ENCODE measurements at places on chromosomes 7 and 10.

DNA sequence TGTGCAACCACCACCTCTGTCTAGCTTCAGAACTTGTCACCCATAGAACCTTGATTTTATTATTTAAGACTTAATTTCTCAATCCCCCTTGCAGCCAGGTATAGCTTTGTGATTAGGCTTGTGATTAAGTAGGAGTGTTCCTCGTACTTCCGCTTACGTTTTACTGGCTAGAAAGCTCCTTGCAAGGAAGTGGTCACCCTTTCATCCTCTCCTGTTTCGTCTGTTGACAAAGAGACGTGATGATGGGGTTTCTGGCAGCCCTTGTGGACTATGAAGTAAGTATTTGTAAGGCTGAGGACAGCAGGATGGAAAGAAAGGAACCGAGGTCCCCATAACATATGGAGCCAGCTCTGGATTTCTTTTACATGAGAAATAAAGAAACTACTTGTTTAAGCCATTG is 86.5 kb upstream of the KDM7A start:
- no peak for DNase-seq

DNA sequence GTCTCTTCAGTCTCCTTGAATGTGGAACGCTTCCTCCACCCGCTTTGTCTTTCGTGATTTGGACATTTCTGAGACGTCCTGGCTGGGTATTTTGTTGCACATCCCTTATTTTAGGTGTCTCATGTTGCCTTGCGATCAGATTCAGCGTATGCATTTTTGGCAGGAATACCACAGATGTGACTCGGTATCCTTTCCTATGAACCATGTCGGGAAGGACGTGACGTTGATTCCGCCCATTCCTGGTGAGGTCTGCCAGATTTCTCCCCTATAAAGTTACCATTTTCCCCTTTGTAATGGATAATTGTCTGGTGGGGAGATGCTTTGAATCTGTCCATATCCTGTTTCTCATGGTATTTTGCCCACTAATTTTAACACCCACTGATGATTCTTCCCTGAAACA is 49.6 kb downstream of the RBM17 start:
- no peak for DNase-seq

DNA sequence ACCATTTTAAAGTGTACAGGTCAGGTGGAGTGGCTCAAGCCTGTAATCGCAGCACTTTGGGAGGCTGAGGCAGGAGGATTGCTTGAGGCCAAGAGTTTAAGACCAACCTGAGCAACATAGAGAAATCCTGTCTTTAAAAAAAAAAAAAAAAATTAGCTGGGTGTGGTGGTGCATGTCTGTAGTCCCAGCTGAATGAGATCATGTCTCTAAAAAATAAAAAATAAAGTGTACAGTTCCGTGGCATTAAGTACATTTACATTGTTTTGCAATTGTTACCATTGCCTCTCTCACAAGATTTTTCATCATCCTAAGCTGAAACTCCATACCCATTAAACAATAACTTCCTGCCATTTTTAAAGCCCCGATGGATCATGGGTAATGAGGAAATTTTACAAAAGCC is 20.6 kb downstream of the PLCE1 start:
- DNase-seq, result no peak

- no peak for DNase-seq
These were observed 15.3 kb upstream of the EEPD1 start for GRCh38 chr7:36137754-36138153.

DNA sequence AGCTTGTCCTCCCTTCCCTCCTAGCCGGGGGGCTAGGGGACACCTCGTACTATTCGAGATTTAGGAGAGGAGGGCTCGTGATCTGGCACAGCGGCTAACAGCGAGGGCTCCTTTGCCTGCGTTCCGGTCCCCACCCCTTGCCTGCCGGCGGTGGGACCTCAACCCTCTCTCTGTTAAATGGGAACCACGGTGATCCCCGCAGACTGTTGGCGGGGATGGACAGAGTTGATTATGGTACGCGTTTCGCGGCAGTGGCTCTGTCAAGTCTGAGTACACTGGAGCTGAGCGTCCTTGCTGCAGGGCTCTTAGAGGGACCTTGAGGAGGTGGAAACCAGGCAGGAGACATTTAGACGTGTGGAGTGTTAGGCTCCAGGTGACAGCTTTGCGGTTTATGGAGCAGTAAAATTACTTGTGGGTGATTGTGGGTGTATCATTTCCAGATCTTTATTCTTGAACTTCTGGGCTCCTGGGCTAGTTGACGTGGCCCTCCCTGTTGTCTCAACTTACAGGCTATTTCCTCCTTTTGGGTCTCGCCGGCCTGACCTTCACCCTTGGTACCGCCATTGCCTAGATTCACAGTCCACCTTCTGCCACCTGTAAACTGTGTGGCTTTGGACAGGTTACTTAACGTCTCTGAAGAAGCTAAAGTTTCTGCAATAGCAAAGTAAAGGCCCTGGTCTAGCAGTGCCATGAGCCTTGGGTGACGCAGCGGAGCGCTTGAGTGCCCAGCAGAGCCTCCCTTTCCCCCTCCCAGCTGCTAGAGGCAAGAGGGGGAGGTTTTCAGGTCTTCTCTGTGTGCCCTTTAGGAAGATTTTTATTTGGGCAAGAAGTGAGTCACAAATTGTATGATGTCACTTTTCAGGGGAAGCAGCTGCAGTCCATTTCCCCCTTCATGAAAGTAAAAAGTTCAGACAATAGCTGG is 739 bp downstream of the CASP7 start:
- DNase-seq, result no peak

All from NCI-H1694 (cell line).